ENCODE measurements at places on chromosomes 7 and 10. TPM values are rescaled to one million over a fixed set of nuclear protein-coding genes. Genes with fewer than 3 reads are reported as not detected.

DNA sequence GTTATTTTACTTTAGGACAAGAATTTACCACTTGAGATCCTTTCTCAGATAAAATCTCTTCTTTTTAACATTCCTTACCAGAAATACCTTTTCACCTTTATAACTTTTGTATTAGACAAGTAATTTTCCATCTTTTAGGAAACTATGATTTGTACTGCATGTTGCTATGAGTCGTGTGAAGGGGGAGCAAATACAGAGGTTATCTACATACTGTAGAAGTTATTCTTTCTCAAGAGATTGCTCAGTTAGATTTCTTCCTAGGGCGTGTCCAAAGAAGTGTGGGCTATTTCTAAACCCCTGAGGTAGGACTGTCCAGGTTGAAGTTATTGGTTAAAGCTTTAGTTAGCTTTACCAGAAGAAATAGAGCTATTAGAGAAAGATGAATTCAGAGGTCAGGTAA lies 30.2 kb upstream of the ARHGAP12 start:
- DNase-seq: no peak

GRCh38 chr10:3668276-3668965 lies 116.6 kb downstream of the KLF6 start:
- peak; percentile 42 for DNase-seq

The GBX1 gene
- not detected for polyA plus RNA-seq

The SAP25 gene
- polyA plus RNA-seq: 0.21 TPM
